Gastrocnemius medialis (tissue), 4 donors: ENCODE measurements at places on chromosomes 4 and X. TPM values are rescaled to one million over a fixed set of nuclear protein-coding genes. Genes with fewer than 3 reads are reported as not detected.

COQ2 gene
- 9.0 TPM for total RNA-seq

DNA sequence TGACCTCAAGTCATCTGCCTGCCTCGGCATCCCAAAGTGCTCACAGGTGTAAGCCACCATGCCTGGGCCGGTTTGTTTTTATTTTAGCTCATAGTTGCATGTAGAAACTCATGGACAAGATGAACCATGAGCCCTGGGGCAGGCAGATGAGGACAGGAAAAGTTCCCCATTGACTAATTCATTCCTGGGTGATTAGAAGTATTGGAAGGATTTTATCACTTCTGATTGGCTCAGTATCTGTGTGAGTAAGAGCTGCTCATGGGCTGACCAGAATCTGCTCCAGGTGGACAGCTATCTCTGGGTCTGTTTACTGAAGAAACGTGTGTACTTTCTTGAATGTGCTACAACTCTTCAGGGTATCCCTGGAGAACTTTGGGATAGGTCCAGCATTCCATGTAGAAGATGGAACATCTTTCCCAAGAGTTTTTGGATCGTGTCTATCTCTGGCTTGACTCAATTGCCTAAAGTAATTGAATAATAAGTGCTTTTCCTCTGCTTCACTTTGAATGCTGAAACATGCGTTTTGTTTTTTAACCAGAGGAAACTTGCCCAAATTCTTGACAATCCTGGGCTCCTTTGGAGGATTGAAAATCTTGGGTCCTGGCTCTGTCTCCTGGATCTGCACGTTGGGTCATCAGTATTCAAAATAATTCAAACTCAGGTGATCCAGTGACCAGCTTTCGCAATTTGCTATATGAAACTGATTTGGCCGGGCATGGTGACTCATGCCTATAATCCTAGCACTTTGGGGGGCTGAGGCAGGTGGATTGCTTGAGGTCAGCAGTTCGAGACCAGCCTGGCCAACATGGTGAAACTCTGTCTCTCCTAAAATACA is 88.6 kb upstream of the DHRSX start:
- DNase-seq, result no peak

- DNase-seq, result no peak
These were observed 81.7 kb downstream of the RTL5 start for GRCh38 chrX:72050011-72050410.

DNA sequence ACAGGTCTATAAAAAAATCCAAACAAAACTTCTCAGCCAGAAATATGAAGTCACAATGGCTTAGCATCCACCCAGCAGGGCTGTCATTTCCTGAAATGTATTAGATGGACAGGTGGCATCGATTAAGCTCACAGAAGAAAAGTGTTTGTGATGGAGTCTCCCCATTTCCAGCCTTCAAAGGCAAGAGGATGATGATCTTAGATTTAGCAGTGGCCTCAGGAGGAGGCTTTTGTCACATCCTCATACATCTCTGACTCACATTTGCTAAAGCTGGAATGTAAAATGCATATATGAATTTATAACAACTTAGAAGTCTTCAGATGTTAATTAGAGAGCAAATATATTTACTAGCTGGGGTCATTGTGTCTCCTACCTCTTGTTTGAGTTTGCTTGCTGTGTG is 441.9 kb downstream of the SPRY1 start:
- no peak for DNase-seq

DNA sequence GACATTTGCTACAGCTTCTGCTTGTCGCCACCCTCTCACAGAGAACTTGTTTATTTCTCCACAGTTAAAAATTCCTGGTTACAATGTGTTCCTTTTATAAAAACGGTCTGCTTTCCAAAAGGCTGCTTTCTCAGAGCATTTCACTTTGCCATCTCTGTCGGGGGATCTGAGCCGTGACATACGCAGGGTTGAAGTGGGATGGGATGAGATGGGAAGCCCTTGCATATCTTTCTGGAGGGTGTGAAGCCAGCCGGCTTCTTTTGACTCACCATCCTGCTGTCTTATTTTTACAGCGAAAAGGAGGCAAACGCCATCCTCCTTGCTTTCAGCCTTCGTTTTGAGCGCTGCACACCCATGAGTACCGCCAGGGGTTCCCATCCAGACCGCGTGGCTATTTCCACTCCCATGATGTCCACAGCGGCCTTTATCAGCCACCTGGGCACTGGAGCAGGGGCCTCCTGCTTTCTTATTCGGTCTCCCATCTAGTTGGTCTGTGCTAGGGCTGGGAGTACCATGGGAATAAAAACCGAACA is 99.8 kb upstream of the GATB start:
- DNase-seq, result no peak

DNA sequence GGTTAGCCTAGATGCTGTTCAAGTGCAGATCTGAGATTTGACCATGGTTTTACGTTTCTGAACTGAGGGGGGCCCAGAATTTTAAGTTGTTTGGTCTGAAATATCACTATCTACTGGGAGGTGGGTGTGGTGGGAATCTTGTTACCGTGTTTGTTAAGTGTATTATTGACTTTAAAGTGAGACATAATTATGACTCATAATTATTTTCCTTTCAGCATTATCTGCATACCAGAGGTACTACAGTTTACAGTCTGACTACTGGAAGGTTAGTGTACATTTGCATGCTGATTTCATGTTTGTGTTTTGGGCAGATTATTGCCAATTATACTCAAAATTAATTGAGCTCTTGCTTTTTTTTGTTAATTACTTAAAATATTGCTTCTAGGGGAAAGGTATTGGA is 101.5 kb downstream of the KDM6A start:
- DNase-seq, result no peak
